Stimulated activated naive CD4-positive, alpha-beta T cell (primary cell): ENCODE measurements at places on chromosomes 6 and 20.

DNA sequence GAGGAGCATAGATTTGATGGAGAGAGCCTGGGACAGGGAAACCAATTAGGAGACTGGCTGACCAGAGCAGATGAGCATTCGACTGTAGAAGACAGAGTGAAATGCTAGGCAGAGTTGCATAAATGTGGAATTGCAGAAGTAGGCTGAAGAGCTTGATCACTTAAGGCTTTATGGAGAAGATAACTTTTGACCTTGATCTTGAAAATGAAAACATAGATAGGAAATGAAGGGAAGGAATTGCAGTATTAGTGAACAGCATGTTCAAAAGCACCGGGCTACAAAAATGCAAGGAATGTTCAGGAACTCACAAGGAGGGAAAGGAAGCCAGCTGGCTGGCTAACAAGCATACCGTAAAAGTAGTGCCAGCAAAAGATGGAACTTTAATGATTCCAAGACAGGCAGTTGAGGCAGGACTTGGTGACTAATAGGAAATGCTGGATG is 20.5 kb upstream of the LTV1 start:
- DNase-seq, result no peak

- no peak for DNase-seq
Observed at GRCh38 chr20:62208795-62209755, 11.0 kb downstream of the HRH3 start.

DNA sequence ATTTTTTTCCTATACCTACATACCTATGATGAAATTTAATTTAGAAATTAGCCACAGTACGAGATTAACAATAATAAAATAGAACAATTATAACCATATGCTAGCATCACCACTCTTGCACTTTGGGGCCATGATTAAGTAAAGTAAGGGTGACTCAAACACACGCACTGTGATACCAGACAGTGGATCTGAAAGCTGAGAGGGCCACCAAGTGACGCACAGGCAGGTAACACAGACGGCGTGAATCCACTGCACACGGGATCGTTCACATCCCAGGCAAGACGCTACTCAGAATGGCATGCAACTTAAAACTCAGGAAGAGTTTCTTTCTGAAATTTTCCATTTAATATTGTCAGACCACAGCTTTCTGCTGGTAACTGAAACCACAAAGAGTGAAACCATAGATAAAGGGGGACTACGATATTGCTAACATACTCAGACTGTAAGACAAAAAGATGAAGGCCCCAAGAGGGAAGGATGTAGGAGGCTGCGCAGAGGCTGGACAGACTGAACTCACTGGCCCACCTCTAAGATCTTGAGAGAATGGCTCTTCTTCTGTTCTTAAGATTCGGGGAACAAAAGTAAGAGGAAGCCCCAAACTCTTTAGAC is 17.9 kb downstream of the RRBP1 start:
- no peak for DNase-seq

- DNase-seq, result no peak
Observed at GRCh38 chr6:102458990-102459389, 1065.5 kb downstream of the GRIK2 start.

DNA sequence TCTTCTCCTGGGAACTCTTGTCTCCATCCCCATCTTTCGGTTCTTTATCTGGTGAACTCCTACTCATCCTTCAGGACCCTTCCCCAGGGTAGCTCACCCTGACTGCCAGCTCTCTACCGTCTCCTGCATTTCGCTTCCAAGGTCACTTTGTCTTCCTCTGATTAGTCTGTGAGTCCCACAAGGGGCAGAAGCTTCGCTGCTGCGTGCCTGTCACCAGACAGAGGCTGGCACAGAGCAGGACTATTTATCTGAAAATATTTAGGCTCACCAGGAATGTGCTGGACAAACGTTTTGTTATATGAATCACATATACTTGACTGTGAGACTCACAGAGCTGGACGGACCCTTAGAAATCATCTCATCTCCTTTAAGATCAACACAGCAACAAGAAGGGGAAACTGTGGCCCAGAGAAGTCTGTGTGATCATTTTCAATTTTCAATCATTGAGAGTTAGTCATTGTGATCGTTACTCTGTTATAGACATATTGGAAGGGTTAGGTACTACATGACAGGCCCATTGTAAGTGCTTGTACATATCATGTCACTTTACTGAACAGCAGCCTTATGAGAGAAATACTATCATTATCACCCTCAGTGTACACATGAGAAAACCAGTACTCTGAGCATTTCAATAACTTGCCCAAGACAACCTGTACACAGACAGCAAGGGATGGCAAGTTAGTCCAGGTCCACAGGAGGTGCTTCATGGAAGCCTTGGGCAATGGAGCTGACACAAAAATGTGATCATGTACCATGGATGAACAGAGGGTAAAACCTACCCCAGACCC is 51.4 kb downstream of the JPH2 start:
- DNase-seq, result no peak

DNA sequence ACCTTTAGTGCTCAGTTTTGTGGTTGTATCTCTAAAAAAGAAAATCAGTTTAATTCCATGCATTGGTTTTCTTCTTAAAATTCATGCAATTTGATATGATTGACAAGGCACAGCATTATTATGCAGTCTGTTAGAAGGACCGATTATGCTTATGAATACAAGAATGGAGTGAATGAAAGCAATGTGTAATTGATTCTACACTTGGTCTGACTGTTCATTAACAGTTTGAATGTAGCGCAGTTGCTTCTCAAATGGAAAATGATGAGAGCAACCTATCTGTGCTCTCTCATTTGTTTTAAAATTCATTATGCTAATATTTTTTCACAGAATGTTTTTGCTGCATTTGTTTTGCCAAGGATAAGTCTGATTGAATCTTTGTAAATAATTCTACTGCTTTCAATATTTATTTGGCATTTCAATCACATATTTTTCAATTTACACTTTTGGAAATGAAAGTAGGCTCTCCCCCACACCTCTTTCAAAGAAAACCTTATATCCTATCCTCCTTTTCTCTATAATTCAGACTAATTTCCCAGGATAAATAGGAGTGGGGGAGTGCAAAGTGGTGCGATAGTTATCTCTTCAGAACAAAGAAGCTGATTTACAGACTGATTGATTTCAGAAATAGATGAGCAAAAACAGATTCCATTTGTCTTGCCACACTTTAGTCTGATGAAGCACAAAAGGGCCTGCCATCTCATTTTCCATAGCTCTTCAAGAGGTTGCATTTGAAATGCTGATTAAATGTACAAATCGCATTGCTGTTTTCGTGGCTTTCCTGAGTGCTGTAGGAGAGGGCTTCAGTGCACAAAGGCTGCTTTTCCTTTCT is 885.3 kb upstream of the FLRT3 start:
- DNase-seq, result no peak

DNA sequence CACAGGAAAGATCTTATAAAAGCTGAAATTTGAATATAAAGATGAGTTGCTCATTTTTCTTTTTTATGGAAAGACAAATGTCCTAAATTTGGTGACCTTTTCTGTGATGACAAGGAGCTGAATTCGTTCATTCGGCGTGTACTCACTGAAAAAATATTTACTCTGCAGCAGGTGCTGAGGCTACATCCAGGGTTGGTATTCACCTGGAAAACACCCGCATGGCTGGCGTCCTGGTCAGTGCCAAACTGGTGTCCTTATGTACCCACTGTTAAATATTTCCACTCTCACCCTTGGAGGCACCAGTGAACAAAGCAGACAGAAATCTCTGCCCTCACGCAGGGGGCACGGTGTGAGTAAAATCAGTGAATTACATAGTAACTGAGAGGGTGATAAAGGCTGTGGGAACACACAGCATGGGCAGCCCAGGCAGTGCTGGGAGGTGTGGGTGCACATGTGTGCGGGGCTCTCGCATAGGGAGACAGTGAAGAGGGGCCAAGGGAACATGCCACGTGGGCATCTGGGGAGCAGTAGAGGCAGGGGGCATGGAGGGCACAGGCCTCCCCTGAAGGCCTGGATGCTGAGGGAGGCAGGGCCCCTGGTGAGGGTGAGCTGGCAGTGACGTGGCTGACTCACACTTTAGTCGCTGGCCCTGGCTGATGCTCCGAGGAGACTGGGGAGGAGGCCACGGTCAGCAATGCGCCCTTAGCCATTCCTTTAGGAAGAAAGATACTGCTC is 89.7 kb downstream of the INSM1 start:
- DNase-seq, result no peak

DNA sequence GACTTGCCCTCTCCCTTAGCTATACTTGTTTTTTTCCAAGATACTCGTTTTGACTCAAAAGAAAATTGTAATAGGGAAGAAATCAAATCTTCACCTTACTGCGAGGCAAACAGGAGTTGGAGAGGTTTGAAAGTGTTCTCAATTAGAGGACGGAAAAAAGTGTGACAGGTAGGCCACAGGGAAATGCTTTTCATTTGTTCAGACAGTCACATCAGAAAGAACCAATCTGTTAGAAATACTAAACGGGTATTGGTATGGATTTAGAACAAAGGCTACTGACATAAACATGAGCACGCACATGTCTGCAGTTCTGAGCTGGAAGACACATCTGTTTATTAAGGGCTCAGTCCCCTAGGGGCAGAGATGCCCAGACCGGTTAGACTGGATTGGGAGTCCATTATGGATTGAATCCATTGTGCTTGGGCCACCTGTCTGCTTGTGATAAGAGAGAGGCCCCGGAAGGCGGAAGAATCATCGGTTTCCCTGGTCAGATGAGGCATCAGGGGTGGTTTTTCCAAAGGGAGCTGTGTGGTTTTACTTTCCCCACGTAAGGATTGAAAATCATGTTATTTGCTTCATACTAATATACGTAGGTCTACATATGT is 220.9 kb upstream of the MYLIP start:
- DNase-seq, result no peak

DNA sequence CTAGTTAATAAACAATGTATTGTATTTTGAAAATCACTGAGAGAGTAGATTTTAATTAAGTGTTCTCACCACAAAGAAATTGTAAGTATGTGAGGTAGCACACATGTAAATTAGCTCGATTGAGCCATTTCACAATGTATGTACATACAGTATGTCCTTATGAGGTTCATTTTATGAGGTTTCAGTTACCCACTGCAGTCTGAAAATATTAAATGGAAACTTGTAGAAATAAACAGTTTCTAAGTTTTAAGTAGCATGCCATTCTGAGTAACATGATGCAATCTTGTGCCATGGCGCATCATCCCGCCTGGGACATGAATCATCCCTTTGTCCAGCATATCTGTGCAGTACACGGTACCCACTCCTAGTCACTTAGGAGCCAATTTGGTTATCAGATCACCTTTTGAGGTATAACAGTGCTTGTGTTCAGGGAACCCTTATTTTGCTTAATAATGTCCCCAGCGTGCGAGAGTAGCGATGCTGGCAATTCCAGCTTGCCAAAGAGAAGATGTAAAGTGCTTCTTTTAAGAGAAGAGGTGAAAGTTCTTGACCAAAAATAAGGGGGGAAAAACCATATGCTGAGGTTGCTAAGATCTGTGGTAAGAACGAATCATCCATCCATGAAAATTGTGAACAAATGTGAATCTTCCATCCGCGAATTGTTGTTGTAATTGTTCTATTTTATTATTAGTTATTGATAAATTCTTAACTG is 64.7 kb downstream of the KCNS1 start:
- no peak for DNase-seq

DNA sequence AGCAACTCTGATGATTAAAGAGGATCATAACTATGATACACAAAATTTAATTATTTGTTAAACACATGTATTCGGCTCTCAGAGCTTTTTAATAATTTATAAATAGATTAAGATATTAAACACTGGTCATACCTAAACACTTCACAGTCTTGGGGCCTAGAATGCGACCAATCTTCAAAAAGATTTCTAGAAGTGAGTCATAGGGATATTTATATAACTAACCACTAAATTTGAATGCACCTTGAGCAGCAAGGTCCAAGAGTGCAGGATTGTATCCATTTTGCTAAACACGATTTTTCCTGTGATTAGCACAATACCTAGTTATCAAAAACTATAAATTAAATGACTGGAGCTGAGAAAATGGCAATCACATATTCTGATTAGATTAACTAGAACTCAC is 709.3 kb downstream of the EPHA7 start:
- no peak for DNase-seq

DNA sequence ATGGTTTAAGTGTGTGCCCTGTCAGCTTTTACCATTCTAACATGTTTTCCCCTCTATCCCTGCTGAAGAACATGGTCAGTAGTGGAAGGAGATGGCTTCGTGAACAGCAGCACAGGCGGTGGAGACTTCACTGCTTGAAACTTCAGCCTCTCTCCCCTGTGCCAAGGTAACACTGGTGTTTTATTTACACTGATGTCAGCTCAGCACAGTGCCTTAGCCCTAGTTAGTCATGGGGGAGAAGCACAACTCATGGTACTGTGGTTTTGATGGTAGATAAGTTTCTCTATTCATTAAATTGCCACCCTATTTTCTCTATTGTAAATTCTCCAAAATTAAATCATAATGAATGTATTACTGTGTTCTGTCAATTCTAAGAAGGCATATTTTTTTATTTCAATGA is 56.6 kb downstream of the MTHFD1L start:
- no peak for DNase-seq

GRCh38 chr20:59736366-59736765 is 132.0 kb downstream of the PHACTR3 start:
- no peak for DNase-seq

GRCh38 chr6:70813885-70814284 is 143.0 kb downstream of the B3GAT2 start:
- DNase-seq, result no peak

DNA sequence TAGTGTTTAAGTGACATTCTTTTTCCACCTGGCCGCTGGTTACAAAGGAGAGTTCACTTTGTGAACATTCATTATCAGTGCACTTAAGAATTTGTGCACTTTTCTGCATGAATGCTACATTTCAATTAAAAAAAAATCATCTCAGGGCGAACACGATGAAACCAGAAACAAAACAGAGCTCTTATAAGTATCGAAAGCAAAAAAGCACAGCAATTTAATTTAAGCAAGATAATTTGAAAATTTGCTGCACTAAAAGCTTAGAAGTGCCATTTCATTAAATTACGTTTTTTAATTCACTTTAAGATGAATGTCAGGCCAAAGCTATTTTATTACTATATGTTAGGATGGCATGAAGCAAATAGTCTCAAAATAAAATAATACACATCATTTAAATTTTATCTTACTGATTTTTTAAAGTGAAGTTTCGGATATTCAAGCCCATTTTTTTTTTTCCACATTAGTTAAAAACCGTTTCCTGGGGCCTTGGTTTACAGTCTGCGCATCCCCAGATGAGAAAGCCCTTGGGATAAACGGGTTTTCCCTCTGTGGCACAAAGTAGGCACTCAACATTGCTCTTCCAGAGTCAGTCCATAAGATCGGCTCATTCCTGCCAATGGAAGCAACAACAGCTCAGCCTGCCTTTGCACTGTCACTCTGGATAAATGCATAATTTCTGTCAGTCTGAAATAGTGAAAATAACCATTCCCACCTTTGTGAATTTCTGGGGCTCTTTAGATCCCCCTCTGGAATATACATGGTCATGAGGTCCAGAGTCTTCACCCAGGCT is 80.1 kb downstream of the FYN start:
- no peak for DNase-seq
